IPS-NIHi11 (cell line): ENCODE measurements at places on chromosomes 11 and 22.

GRCh38 chr22:31344578-31345330 is 1.4 kb downstream of the PATZ1 start:
- no peak for DNase-seq

- DNase-seq: no peak
Observed at GRCh38 chr11:116642902-116643301, 129.9 kb downstream of the BUD13 start.

GRCh38 chr22:39814899-39815298 is 78.7 kb downstream of the ENTHD1 start:
- DNase-seq: no peak

- no peak for DNase-seq
Observed at GRCh38 chr11:115579181-115579825, 75.1 kb upstream of the CADM1 start.
